ENCODE measurements at places on chromosomes 1 and 21.

DNA sequence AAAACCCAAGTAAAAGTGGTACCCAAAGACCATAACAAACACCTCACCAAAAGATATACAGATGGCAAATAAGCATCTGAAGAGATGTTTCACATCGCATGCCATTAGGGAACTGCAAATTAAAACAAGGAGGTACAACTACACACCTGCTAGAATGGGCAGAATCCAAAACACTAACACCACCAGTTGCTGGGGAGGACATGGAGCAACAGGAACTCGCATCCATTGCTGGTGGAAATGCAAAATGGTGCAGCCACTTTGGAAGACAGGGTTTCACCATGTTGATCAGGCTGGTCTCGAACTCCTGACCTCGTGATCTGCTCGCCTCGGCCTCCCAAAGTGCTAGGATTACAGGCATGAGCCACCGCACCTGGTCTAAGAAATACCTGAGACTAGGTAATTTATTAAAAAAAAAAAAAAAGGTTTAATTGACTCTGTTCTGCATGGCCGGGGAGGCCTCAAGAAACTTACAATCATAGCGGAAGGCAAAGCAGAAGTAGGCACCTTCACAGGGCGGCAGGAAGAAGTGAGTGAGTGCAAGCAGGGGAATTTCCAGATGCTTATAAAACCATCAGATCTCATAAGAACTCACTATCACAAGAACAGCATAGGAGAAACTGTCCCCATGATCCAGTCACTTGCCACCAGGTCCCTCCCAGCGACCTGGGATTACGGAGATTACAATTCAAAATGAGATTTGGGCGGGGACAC, 30.2 kb upstream of the PRSS38 start:
- no peak for DNase-seq

- DNase-seq = peak; percentile 49
Measured at GRCh38 chr1:42952303-42953001, 6.2 kb downstream of the SLC2A1 start.

- DNase-seq = peak; percentile 75
Measured at GRCh38 chr1:9628541-9629444, 22.7 kb upstream of the PIK3CD start.

DNA sequence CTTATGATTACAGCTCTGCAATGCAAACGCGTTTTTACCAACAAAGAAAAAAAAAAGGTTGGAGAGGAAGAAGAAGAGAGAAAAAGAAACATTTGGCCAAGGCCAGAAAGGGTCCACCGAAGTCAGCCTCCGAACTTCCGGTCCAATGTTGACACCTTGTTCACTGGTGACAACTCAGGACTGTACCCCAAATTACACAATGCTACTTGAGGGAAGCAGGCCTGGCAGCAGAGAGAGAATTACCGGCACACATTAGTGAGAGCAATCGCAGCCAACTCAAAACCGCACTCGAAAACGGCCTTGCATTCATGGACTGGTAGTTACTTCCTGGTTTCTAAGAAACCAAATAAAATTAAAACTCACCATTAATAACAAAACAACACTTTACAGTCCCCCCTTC, 652.5 kb downstream of the KIF26B start:
- peak; percentile 3 for DNase-seq

GRCh38 chr21:46455575-46456385, 2.9 kb upstream of the DIP2A start:
- no peak for DNase-seq

- DNase-seq = no peak
Measured at GRCh38 chr1:228073061-228073856, 9.2 kb upstream of the ARF1 start.

DNA sequence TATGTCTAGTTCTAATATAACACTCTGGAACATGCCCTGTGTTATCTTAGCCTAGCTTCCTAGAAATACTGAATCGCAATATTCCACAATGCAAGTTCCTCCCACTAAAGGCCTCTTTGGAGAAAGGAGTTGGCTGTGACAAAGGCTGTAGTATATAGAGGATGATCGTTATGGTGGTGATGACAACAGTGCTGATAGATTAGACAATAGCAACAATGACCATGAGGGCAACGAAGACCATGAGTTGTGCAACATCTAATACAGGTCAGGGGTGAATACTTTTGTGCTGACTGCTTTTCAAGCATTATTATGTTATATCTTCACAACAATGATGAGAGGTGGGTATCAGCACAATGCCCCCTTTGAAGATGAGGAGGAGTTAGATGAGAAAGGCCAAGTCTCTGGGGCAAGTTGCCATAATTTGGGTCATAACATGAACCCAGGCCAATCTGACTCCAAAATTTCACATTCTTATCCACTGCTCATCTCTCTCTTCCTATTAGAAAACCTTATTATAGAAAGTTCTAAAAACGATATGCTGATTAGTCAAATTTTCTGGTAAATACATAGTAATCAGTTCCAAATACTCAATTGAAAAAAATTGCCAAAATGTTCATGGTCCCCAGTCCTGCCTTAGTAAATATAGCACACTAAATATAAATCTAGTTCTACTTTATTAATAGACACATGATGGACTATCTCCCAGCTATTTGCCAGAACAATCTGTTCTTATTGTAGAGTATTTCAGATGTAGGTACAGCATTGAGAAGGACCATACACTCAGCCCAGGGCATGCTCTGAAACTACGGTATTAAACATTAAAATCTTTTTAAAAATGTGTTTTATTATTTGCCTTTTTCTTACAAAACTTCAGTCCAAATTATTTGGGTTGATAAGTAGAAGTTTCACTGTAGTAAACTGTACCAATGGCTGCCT, 37.5 kb downstream of the HIVEP3 start:
- no peak for DNase-seq

DNA sequence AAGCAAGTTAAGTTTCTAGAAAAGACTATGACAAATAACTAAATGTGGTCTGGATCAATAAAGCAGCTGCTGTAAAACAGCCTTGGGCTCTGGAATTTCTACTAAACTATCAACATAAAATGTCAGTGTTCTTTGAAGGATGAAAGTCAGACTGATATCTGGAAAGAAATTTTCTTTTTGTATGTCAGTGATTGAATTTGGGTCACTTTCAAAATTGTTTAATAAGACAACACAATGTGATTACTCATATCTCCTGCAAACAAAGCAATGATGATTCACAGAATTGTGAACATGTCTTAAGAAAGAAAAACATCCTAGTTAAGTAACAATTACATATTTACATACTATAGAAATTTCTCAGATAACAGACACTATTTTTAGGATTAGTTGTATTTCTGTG, 826.4 kb downstream of the PLA2G4A start:
- no peak for DNase-seq

- no peak for DNase-seq
Measured at GRCh38 chr1:82632155-82632554, 831.4 kb downstream of the ADGRL2 start.

- DNase-seq = no peak
Measured at GRCh38 chr1:203296460-203297073, 8.8 kb upstream of the BTG2 start.

DNA sequence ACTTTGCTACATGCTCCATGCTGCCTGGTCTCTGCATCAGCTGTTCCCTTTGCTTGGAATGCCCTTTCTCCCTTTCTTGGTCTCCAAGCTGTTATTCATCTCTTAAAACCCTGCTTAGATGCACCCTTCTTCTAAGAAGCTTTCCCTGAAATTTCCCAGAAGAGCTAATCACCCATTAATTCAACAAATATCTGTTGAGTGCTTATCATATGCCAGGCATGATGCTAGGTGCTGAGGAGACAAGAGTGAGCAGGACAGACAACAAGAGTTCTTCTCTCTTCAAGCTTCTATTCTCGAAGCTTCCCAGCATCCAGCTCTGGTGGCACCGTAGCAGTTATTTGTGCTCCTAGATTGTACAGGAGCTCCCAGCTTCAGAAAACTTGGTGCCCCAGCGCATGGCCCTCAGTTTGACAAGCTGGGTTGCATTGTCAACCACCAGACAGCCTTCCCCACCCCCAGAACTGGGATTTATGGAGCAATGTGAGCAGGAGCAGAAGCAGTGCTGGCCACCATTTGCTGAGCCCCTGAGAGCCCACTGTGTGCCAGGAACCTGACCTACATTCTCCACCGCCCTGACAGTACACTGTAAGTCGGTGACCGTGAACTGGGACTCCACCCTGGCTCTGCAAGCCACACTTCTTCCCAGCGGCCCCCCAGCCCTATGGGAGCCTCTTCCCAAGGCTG, 68.0 kb upstream of the ACOT11 start:
- DNase-seq = no peak

DNA sequence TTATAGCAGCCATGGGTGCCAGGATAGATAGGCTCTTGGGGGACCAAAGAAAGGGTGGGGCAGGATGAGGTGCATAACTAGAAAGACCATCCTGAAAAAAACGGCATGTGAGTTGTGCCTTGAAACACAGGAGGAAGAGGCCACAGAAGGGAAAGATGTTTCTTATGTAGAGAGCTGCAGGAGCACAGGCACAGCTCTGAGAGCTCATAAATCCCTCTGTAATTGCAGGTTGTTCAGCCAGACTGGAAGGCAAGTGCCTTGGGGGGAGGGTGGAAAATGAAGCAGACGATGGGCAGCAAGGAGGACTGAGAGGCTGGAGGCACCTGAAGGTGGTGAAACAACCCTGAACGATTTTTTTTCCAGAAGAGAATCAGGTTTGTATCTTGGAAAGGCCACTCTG, 170.7 kb downstream of the NR5A2 start:
- DNase-seq = no peak

- DNase-seq = no peak
Measured at GRCh38 chr21:29771491-29772066, 168.2 kb downstream of the GRIK1 start.

GRCh38 chr1:12231276-12231595, 1.4 kb downstream of the VPS13D start:
- no peak for DNase-seq

GRCh38 chr21:29208682-29209059, 78.2 kb downstream of the MAP3K7CL start:
- DNase-seq = no peak

DNA sequence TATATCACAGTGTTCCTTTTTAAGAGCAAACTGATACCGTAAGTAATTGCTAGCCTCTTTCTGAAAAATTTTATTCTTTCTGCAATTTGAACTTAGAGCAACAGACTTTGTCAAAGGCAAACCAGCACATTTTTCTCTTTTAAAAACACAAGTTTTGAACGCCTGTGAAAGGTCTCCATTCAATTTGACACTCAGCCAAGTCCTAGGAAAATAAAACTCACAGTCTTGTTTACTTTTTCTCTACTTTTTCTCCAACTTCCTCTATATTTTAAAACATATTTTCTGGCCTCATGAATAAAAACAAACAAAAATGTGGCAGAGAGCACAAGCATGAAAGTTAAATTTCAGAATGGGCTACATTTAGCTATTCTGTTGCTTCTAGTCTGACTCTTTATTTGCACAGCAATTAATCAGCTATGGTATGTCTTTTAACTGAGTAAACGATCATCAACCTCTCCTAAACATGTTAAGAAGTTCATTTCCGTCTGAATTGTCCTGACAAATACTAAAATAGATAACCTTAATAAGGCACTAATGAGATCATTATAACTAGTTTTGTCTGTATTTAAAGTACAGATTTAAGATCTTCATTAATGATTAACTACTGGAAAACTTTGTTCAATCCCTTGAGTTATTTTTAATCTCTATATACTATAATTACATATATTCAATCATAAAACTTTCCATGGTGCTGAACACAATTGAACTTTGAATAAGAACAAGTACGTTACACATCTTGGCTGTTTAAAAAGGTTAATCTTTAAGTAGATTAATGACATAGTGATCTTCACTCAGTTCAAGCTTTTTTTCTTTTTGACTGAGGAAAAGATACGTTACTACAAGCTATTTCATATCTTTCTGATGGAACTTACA, 550.6 kb downstream of the PTBP2 start:
- DNase-seq = no peak

GRCh38 chr1:207397525-207397926, 56.6 kb upstream of the CR2 start:
- DNase-seq = no peak

DNA sequence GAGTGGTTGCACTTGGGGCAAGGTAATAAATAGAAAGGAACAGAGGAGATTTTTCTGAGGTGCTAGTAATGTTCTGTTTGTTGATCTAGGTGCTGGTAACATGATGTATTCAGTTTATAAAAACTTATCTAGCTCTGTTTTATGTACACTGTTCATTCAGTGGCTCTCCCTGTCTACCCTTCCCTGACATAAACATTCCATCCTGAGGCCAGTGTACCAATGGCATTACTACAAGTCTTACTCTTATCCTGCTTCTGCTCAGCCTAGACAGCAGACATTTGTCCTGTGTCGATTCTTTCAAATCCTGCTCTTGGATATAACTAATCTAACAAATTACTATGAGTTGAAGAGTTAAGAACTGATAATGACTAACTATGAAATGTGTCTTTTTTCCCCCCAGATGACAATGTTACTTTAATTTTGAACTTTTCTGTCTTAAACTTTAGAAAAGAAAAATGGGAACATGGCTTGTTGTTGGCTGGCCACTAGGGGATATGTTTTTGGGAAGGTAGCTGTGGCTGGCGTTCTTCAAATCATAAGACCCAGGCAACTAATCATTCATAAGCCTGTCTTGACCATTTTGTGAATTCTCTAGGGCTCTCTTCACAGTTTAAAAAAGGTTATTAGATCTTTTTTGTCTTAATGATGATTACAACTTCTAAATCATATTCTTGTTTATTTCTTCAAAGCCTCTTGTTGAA, 390.9 kb downstream of the PBX1 start:
- DNase-seq = no peak

DNA sequence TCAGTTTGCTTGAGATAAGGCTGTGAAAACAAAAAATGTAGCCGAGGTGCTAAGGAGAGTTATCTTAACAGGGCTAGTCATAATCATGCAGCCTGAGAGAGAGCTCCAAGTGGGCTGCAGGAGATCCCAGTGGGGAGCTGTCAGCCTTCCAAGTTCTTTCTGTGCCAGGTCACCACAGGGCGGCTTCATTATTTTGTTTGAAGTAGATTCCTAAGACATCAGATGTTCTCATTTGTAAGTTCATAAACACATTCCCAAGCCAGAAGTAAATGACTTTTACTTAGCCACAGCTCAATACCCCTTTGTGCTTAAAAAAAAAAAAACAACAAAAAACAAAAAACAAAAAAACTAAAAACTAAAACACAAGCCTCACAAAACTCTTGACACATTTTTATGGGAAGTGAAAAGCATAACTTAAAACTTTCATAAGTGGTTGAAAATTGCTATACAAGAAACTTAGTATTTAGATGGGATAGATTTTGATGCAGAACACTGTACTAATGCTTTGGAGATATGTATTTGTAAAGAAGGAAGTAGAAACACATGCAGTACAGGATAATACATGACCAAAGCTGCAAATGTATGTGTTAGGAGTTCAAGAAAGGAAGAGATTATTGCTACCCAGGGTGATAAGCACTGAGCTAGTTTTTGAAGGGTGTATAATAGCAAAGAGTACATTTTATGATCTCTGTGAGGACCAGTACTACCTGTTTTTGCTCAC, 8.6 kb downstream of the CDC14A start:
- no peak for DNase-seq

- no peak for DNase-seq
Measured at GRCh38 chr1:37137014-37137413, 102.7 kb upstream of the GRIK3 start.

- no peak for DNase-seq
Measured at GRCh38 chr1:202462342-202463076, 114.0 kb downstream of the PPP1R12B start.

- no peak for DNase-seq
Measured at GRCh38 chr1:59485949-59486348, 189.1 kb downstream of the FGGY start.

GRCh38 chr1:93573940-93574469, 107.6 kb downstream of the BCAR3 start:
- DNase-seq = no peak

Data from CD4-positive, alpha-beta T cell treated with Interleukin-21 for 1 hour (primary cell).